ENCODE measurements at places on chromosomes 6 and 20. TPM values are rescaled to one million over a fixed set of nuclear protein-coding genes. Genes with fewer than 3 reads are reported as not detected.

GRCh38 chr20:54132612-54133433 lies 41.0 kb downstream of the CYP24A1 start:
- no peak for DNase-seq

- peak; percentile 5 for DNase-seq
Observed at GRCh38 chr6:3291987-3292386, 33.2 kb downstream of the PSMG4 start.

- DNase-seq: no peak
Observed at GRCh38 chr6:106870069-106870468, 104.5 kb downstream of the CD24 start.

Gene OPN5
- not detected for polyA plus RNA-seq

Gene EYA2
- not detected for polyA plus RNA-seq
